ENCODE measurements at places on chromosomes 3 and 15.

DNA sequence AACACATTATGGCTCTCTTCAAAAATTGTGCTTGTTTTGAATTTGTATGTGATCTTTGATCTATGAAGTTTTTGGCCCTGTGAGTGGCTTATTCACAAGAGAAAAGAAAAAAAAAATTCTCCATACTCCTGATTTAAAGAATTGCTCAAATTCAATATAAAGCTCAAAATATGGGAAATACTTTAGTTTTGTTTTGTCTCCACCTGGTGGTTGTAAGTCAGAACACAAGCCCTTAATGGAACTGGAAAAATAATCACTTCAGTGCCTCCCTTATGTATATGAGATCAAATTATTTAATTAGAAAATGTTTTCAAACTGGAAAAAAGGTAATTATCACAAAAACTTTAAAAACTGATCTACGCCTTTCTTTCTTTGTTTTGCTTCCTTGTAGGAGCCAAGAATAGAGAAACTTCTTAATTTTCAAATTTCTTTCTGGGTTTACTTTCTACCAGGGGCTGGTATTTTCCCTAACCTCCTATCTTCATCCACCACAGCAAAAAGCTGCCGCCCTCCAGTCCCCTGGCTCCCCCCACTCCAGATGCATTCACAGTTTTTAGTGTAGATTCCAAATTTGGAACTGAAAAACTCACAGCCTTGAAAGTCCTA, 50.6 kb downstream of the SERP1 start:
- DNase-seq: no peak

DNA sequence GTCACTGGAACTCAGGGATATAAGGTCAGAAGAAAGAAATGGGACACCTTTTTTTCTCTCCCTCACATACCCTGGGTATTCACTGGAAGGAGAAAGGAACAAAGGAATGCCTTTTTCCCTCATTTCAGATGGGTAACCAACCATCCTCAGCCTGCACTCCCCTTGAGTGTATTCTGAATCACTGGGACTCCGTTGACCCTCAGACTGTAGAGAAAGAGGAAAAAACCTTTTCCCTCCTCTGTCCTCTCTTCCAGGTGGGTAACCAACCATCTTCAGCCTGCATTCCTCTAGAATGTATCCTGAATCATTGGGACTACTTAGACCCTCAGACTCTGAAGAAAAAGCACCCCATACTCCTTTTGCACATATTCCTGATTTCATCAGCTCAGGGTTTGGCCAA, 11.4 kb downstream of the PRR20G start:
- DNase-seq: no peak

DNA sequence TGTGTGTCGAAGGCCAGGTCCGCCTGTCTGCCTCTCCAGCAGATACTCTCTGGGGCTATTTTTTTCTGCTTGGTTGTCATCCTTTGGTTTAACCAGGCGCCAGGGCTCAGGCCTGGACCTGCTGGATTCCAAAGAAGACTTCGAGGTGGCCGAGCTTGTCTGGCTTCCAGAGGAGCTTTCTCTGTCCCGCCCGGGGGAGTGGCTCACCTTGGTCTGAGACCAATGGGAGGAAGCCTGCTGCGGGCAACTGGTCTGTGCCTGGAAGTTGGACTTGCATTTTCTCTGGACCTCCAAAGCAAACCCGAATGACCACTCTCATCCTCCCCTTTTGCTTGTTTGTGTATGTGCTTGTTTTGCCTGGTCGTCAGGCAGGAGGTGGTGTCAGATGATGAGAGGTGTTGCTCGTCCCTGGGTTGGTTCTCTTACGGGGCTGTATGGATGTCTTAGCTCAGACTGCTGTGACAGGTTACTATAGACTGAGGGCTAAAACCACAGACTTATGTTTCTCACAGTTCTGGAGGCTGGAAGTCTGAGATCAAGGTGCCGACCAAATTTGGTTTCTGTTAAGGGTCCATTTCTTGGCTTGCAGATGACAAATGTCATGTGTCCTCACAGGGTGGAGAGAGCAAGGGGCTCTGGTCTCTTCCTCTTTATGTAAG, 19.3 kb downstream of the IGF1R start:
- DNase-seq: no peak

DNA sequence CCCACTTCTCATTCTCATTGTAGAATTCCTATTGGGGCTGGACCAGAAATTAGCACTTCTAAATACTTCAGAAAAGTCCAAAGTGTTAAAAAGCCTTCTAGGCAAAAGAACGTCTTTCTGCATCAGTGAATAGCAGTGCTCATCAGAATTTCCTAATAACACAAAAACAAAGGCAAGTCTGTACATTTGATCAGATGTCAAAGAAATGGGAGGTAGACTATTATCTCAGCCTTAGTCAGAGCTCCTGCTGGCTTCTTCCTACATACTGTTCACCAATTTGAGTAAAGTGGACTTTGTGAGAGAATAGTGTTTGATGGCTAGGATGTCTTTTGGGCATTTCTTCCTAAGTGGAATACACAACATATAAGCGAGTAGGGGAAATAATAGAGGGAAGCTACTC, 48.7 kb downstream of the FOXB1 start:
- DNase-seq: no peak

DNA sequence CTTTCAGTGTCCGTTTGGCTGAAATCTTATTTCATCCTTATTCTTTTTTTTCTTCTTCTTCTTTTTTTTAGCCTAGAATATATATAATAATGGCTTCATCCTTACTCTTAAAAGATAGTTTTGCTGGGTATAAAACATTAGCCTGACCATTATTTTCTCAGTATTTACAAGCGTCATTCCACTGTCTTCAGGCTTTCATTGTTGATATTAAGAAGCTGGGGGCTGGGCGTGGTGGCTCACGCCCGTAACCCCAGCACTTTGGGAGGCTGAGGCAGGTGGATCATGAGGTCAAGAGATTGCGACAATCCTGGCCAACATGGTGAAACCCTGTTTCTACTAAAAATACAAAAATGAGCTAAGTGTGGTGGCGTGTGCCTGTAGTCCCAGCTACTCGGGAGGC, 10.6 kb downstream of the ZNF710 start:
- DNase-seq: no peak

DNA sequence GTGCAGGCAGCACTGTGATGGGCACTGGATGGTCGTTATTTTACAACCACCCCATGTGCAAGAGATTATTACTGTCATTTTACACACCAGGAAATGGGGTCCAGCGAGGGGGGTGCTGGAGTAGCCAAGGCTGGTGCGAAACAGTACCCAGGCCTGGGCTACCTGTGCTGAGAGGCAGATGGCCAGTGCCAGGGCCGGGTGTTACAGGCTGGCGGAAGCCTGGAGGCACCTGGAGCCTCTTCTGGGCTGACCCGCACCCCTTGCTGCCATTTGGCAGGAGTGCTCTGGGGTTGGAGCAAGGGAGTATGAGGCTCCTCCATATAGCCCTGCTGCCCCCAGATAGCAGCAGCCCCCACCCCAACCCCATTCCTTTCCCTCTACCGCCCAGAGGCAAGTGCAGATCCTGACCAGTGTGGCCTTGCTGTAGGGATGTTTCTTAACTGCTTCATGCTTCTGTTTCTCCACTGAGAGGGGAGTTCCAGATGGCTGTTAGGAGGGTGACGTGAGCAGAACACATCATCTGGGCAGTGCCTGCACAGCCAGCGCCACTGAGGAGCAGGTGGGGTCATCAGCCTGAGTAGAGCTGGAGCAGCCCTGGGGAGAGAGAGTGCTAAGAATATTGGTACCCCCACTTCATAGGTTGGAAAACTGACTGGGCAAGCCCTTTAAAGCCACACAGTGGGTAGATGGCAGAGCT, 15.3 kb downstream of the SNX33 start:
- no peak for DNase-seq

Measured in CMK (cell line).